ENCODE measurements at places on chromosomes 3 and 15. TPM values are rescaled to one million over a fixed set of nuclear protein-coding genes. Genes with fewer than 3 reads are reported as not detected.

The SUSD5 gene
- total RNA-seq, result 1.7 TPM

The INKA1 gene
- total RNA-seq, result 4.2 TPM

The MKRN3 gene
- not detected for total RNA-seq

The TP63 gene
- 0.24 TPM for total RNA-seq

The STAB1 gene
- 62.6 TPM for total RNA-seq

The RUVBL1 gene
- 20.9 TPM for total RNA-seq

DNA sequence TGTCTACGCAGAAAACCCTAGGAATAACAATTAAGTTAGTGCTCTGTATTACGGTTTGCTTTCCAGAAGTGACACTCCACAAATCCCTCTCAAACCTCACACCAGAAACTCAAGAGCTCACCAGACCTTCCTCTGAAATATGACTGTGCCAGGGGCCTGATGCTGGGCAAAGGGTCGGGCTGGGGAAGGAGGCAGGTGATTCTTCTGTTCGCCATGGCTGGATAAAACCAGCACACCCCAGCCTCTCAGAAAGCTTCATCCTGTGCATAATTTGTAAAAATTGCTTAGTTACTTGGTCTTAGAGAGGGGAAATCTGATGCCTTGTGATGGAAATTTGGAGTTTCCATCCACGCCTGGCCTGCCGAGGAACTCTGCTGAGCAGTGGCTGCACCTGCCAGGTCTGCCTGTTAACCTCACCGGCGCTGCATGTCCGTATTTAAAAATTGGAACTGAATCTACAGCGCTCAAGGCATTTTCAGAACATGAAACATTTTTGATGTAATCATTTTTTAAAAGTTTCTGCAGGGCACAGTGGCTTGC, 22.7 kb upstream of the ATP1B3 start:
- H3K36me3 ChIP-seq, result no peaks in the 10 kb centered on the region
- no peaks in the 10 kb centered on the region for H3K4me1 ChIP-seq
- H3K27me3 ChIP-seq, result no peaks in the 10 kb centered on the region
- peak overlapping the region; percentile 66 for H3K27ac ChIP-seq
- no peak overlapping the region for H3K4me3 ChIP-seq
- no peak for DNase-seq

- no peak overlapping the region for H3K4me3 ChIP-seq
- no peak overlapping the region for H3K27ac ChIP-seq
- H3K36me3 ChIP-seq, result no peaks in the 10 kb centered on the region
- DNase-seq, result no peak
- no peaks in the 10 kb centered on the region for H3K4me1 ChIP-seq
Observed at GRCh38 chr3:25548836-25549235, 115.9 kb downstream of the TOP2B start.

DNA sequence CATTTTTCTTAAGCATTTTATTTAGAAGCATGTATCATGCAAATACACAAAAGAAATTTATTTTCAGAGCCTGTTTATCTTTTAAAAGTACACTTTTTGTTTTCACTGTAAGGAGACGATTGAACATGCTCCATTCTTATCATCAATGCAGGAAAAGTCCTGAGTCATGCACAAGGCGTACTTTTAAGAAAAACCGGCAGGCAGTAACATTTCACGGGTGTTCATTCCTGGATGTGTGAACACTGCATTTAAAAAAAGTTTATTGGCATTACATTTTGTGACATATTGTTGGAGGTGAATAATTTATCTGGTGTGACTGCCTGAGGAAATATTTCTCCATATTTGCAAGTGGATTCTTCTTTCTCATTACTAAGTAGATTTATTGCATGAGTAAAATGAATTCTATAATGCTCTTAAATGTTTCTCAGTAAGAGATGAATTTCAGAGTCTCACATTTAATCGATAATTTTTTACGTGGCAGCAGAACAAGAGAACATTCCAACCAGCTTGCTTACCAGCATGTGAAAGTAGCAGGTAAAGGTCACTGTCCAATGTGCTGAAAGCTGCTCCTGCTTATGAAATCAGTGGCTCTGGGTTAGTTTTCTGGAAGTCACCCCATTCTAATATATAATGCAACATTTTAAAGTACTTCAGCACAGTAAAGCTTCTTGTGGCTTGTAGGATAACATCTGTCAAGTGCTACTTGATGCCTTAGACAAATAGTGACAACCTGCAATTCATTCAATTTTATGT, 87.0 kb downstream of the SV2B start:
- H3K27me3 ChIP-seq, result no peaks in the 10 kb centered on the region
- DNase-seq, result no peak
- H3K4me1 ChIP-seq, result no peaks in the 10 kb centered on the region
- H3K4me3 ChIP-seq, result no peak overlapping the region
- no peak overlapping the region for H3K27ac ChIP-seq

- no peaks in the 10 kb centered on the region for H3K4me1 ChIP-seq
- no peak overlapping the region for H3K4me3 ChIP-seq
- peaks cover 13% of the 10 kb centered on the region for H3K36me3 ChIP-seq
- no peak for DNase-seq
- no peak overlapping the region for H3K27ac ChIP-seq
Observed at GRCh38 chr15:25366058-25366457, 72.8 kb downstream of the UBE3A start.

GRCh38 chr15:41396111-41396510, 6.2 kb downstream of the NDUFAF1 start:
- no peaks in the 10 kb centered on the region for H3K27me3 ChIP-seq
- H3K4me1 ChIP-seq, result no peaks in the 10 kb centered on the region
- H3K36me3 ChIP-seq, result peaks cover 32% of the 10 kb centered on the region
- DNase-seq, result no peak

GRCh38 chr3:152307829-152308474, 39.2 kb downstream of the MBNL1 start:
- H3K36me3 ChIP-seq, result no peaks in the 10 kb centered on the region
- no peaks in the 10 kb centered on the region for H3K27me3 ChIP-seq
- H3K4me1 ChIP-seq, result no peaks in the 10 kb centered on the region

- DNase-seq, result peak; percentile 62
- H3K27ac ChIP-seq, result peak within 1 kb of the TSS; percentile 98
- no peaks in the 10 kb centered on the region for H3K4me1 ChIP-seq
- H3K4me3 ChIP-seq, result peak within 1 kb of the TSS; percentile 51
- H3K36me3 ChIP-seq, result no peaks in the 10 kb centered on the region
- no peaks in the 10 kb centered on the region for H3K27me3 ChIP-seq
Observed at GRCh38 chr15:82805994-82806406, at the start of gene FSD2. Gene FSD2 (minus strand): TSS chr15:82806069. CDS start chr15:82787390, 18,679 bp downstream.

DNA sequence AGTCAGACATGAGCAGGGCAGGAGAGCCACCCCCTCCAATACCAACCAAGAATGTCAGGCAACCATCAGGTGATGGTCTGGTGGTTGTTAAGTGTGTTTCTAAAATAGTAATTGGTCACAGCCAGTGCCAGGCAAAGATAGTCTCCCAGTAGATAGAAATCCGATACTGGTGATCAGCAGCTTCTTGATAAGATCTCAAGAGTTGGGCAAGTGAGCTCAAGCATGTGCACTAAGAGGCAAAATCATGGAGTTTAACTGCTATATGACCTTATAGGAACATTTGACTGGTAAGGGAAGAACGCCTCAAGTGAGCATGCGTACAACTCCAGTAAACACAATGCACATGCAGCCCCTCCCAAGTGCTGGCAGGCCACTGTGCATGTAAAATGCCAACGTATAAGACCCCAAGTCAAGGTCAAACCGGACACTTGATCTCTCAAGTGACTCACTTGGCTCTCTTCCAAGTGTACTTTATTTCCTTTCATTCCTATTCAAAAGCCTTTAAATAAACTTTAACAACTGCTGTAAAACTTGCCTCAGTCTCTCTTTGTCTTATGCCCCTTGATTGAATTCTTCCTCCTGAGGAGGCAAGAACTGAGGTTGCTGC, 36.0 kb upstream of the CBLB start:
- no peak for DNase-seq
- H3K4me1 ChIP-seq, result no peaks in the 10 kb centered on the region
- H3K4me3 ChIP-seq, result no peak overlapping the region

GRCh38 chr3:34067536-34068051, 269.2 kb downstream of the PDCD6IP start:
- H3K36me3 ChIP-seq, result no peaks in the 10 kb centered on the region
- no peaks in the 10 kb centered on the region for H3K27me3 ChIP-seq
- no peaks in the 10 kb centered on the region for H3K4me1 ChIP-seq

DNA sequence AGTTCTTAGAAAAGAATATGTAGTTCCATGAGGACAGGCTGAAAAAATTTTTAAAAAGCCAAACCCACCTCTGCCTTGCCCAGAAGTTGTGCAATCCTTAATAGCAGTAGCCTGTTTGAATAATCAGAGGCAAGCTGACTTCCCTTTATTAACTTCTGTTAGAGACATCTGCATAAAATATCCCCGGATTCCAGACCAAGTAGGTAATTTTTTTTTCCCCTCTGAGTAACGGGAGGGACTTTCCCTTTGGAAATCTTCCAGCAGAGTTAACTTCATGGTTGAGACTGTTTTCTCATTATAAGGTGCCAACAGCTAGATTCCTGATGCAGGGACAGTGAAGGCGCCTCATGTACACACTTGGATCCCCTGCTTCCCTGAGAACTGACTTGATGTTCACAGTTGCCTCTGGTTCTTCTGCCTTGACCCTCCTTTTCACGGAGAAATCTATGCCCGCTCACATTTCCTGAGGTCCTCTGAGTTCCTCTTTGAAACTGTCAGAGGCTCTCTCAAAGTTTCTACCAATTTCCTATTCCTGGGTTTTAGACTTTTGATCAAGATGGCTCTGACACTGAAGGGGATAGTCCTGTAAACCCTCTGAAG, 227.6 kb upstream of the BHLHE40 start:
- H3K4me1 ChIP-seq, result no peaks in the 10 kb centered on the region
- peak overlapping the region; percentile 84 for H3K27ac ChIP-seq
- no peaks in the 10 kb centered on the region for H3K27me3 ChIP-seq
- H3K4me3 ChIP-seq, result no peak overlapping the region

Measured in right atrium auricular region (tissue), 2 donors.